ENCODE measurements at places on chromosomes 13 and 19. TPM values are rescaled to one million over a fixed set of nuclear protein-coding genes. Genes with fewer than 3 reads are reported as not detected.

TTC9B gene
- total RNA-seq = not detected

RGL3 gene
- total RNA-seq = 9.7 TPM

NUCB1 gene
- total RNA-seq = 150 TPM

SLC25A41 gene
- not detected for total RNA-seq

ADGRE2 gene
- not detected for total RNA-seq

HPN gene
- total RNA-seq = not detected

CRX gene
- not detected for total RNA-seq

CYP4F11 gene
- total RNA-seq = not detected

ICAM4 gene
- total RNA-seq = 0.71 TPM

ZNF571 gene
- total RNA-seq = 2.1 TPM

NBEA gene
- 7.6 TPM for total RNA-seq

PSG1 gene
- 4.0 TPM for total RNA-seq

- no peak for DNase-seq
Measured at GRCh38 chr13:85675151-85675907, 123.9 kb downstream of the SLITRK6 start.

GRCh38 chr19:18440415-18440877 lies 2.5 kb upstream of the ISYNA1 start:
- DNase-seq = no peak

- DNase-seq = no peak
Measured at GRCh38 chr19:1424192-1424955, 13.8 kb upstream of the RPS15 start.

DNA sequence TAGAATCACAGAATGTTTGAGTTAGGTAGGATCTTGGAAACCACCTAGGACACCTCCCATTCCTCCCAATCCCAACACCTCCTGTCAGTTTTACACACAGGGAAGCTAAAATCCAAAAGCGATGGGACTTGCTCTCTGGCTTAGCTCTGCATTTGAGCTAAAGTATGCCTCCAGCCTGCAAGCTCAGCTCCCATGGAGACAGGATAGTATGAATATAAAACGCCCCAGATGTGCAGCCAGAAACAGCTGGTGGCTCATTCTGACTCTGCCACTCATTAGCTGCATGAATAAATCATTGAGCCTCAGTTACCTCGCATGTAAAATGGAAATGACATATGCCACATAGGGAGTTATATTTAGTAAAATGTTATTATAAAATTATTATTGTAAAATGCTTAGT lies 336.0 kb downstream of the SUCLA2 start:
- no peak for DNase-seq

GRCh38 chr13:35127466-35127865 lies 185.4 kb downstream of the NBEA start:
- no peak for DNase-seq

- no peak for DNase-seq
Measured at GRCh38 chr13:51576754-51577153, 7.5 kb upstream of the WDFY2 start.

- peak; percentile 2 for DNase-seq
Measured at GRCh38 chr13:91017031-91017668, 330.3 kb upstream of the MIR17HG start.

- no peak for DNase-seq
Measured at GRCh38 chr13:34037636-34038540, 219.9 kb downstream of the RFC3 start.

- no peak for DNase-seq
Measured at GRCh38 chr13:42681326-42682100, 99.9 kb upstream of the FAM216B start.

GRCh38 chr19:19661141-19661674 lies 2.3 kb downstream of the ATP13A1 start:
- no peak for DNase-seq

- DNase-seq = no peak
Measured at GRCh38 chr13:49225223-49226042, 5.3 kb downstream of the MLNR start.

- no peak for DNase-seq
Measured at GRCh38 chr13:95698047-95698749, 21.3 kb downstream of the DNAJC3 start.

GRCh38 chr13:84605927-84606326 lies 723.7 kb upstream of the SLITRK1 start:
- DNase-seq = no peak

DNA sequence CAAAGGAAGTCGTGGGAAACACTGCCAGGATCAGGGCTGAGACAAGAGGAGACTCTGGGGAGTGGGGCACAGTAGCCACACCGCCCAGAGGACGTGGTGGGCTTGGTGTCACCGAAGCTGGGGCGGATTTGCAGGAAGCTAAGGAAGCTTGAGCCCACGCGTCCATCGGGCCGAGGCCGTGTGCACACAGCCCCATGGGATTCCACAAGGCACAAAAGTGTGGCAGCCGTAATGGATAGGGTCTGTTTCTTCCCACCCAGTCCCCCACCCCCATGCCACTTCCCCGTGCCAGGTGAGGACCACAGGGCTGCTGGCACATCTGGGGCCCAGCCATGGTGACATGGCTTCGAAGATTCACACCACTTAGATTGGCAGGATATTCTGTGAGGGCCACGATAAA lies 153.2 kb upstream of the SPACA7 start:
- DNase-seq = no peak

GRCh38 chr19:41929536-41930071 lies 1.4 kb upstream of the ERFL start:
- DNase-seq = no peak

DNA sequence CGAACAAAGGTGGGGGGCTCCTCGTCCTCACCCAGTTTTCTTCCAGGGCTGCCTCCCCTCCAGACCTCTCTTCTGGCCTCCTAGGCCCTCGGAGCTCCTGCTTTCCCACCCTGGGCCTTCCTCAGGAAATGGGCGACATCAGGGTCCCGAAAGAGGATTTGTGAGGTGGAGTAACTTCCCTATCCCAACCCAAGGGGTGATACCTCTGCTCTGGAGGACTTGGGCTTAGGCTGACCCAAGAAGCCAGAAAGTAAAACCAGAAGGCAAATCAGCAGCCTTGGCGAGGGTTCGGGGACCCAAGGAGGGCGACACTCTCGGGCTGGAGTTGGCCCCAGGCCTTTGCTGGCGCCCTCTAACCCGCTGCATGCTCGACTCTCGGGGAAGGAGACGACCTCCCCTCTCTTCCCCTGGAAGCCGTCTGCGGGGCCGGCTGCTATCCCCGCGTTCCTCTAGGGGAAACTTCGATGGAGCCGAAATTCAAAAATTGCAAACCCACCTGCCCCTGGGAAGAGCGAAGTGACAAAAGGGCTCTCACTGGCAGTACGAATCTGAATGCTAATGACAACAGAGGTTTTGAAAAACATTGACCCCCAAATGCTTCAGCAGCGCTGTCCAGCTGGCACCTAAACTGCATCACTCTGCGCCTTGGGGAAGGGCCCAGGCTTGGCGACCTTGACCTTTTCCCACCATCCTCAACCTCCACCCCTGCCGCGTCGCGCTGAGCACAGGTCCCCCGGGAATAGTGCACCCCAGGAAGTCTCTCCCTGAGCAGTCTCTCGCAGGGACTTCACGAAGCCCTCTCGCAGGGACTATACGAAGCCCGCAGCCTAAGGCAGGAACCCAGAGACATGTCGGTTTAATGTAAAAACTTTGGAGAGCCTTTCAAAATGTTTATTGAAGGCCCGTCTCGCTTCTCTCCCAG lies 2.4 kb downstream of the PDX1 start:
- no peak for DNase-seq

DNA sequence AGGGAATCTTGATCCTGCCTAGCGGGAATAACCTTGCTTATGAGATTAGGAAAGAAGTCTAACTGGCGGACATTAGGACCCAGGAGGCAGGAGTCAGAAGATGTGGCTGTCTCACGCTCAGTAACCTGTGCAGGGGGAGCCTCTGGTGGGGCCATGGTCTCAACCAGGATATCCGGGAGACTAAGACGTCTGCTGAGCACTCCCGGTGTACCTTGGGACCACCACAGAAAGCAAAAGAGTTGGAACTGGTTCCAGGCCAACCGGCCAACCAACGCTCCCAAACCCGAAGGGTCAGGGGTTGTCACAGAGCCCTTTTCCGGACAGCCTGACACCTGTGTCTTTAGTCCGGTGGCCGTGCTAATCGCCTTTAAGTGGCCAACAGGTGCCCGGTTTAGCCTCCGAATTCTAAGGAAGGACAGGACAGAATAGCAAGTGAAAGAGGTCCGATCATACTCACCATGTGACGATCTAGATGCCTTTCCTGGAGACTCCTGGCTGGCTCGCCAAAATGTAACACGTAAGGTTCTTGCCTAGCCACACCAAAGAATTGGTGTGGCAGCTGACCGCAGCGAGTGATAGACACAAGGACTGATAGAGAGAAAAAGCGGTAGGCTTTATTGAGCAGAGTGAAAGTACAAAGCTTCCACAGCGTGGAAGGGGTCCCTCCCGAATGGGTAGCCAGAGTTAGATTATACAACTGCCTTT lies 103.9 kb upstream of the DIAPH3 start:
- DNase-seq = no peak

- DNase-seq = no peak
Measured at GRCh38 chr19:14023404-14024235, 4.3 kb upstream of the RLN3 start.

DNA sequence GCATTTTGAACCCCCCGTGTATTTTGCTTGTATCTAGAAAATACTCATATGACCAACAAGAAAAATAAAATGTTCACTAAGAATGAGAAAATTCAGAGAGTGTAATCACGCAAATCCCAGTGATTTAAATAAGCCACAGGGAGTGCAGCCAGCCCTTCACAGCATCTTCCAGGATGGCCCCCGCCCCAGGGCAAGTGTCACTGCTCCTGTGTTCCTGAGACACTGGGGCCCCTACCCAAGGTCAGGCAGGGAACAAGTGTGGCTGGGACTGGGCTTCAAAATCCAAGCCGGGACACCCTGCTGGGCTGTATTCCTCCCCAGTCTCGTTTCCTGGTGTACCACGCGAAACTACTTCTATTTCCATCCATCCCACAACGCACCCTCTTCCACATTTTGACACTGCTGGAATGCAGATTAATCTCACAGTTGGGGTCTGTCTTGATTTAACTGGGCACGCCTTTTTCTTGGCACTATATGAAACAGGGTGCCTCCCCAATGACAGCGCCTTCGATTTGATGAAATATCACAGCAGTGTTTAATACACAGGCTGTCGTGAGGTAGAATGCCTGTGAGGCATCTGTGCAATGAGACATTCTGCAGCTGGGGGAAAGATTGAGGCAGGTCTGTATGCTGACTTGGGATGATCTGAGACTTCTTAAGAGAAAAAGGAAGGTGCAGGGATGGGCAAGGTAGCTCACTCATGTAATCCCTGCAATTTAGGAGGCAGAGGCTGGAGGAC lies 18.3 kb upstream of the CCNP start:
- DNase-seq = no peak
